ENCODE measurements at places on chromosomes 3 and 15.

DNA sequence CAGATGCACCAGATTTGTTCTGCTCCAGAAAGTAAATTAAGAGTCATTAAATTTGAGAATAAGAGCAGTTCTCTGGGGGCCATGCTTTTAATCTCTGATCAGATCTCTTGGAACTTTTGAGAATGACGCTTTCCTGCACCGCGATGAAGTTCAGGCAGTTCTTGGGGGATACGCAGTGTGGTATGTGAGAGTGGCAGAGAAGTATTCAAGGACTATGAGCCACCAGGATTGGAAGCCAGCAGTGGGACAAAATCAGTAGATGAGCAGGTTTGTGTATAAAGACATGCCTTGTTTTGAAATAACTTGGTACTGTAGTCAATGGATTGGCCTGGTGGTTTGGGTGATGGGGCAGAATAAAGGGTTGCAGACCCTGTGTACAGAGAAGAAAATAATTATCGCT is 483.6 kb downstream of the ERC2 start:
- no peak for DNase-seq

GRCh38 chr3:100155590-100155989 is 41.3 kb upstream of the FILIP1L start:
- DNase-seq: no peak

DNA sequence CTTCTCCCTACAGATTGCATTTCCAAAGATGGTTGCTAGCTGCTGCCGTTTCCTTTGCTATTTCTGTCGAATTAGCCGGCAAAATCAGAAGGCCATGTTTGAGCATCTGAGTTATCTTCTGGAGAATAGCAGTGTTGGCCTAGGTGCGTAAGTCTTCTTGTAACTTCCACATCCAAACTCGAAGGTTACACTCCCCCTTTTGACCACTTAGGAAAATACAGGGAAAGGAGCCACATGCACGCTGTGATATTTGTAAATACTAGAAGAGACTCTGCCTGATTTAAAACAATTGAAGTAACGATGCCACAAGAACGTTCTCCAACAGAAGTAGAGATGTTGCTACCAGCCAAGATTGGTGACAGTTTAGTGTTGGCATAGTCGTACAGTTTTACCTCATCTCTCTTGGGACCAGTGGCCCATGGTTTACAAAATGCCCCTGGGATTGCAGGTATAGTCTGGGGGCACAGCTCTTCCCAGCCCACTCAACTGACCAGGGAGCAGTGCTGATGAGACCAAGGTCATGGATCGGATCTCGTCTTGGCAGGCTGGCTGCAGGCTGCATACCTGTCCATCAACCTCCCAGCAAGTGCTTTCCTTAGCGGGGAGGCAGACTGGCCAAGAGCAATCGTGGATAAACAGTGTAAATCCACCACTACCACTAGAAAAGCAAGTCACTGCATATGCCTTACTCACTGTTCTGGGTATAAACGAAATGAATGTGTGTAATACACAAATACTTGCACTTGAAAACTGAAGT is 268.4 kb upstream of the CHRM5 start:
- DNase-seq: no peak

DNA sequence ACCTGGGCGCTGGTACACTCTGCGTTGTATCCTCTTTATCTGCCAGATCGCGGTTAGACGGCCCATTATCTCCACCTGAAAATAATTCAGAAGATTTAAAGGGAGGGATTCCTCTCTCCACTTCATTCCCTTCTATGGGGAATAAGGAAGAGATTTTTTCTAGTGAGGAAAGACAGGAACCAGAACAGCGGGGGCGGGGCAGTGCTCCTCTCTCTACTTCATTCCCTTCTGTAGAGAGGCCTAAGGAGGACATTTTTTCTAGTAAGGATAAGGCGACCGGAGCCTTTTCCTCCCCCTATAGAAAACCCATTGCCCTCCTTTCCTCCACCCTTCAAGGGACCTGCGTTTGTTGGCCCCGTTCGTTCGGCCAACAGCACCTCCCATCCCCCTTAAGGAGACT is 8.3 kb upstream of the LIPH start:
- DNase-seq: no peak

DNA sequence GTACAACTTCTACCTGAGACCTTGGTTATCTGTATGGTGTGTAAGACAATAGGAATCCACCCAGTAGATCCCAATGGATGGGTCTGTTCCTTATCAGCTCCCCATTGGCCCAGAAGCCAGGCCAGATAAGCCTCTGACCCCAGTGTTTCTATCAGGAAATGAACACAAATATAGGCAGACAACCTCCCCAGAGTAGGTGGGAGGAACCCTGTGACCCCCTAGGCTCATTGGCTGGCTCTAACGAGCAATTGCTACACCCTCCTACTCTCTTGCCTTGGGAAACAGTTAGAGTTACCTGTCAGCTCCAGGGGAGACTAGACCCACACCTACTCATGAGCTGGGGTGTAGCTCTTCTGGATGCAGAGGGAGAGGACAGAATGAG is 299.9 kb downstream of the UACA start:
- no peak for DNase-seq

- no peak for DNase-seq
Observed at GRCh38 chr3:26345613-26346012, 277.0 kb upstream of the LRRC3B start.

- DNase-seq: no peak
Observed at GRCh38 chr3:126267976-126268615, 87.7 kb upstream of the ALDH1L1 start.

DNA sequence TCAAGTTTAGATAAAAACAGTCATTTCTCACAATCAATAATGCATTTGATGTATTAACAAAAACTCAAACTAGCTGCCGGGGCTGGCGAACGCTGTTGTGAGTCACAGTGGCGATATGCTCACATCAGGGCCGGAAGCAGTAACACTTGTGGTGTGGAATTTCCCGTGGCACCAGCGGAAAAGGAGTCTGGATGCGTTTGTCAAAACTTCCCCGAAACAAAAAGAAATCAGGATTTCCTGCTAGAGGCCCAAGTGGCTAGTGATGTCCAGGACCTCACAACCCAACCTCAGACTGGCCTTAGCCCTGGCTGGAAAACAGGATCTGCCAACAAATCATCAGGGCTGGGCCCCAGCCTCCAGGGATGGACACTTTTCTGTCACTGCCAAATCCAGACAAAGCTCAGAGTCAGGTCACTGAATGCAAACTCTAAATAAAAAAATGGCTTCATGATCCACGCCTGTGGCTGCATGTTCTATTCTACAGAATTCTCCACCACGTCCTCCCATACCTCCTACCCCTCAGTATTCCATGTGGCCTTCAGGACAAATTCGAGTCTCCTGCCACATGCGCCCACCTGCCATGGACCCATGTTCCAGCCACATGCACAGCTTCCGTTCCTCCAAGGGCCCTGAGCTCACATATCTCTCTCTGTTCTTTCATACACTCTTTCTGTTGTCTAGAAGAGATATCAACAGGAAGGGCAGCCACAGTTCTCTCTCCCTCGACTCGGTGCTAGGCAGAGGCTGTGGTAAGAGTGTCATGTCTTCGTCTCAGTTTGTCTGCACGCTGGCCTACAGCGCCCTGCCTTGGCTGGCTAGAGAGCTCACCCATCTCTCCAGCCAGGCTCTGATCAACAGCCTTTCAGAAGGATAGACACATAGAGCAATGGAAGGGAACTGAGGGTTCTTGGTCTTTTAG is 35.4 kb downstream of the EHD4 start:
- no peak for DNase-seq

DNA sequence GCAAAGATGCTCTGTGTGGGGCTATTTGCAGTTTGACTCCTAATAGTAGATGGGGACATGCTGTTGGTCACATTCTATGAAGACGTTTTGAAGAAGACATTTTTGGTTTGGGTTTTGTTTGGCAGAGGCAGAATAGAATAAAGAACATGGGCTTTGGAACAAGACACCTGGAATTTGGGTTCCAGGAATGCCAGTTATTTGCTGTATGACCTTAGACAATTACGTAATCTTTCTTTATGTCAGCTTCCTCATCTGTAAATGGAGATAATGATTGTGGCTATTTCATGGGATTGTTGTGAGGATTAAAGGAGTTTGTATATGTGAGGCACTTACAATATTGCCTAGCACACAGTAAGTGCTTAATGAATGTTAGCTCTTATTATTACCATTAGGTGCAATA is 91.6 kb downstream of the MESD start:
- DNase-seq: no peak

DNA sequence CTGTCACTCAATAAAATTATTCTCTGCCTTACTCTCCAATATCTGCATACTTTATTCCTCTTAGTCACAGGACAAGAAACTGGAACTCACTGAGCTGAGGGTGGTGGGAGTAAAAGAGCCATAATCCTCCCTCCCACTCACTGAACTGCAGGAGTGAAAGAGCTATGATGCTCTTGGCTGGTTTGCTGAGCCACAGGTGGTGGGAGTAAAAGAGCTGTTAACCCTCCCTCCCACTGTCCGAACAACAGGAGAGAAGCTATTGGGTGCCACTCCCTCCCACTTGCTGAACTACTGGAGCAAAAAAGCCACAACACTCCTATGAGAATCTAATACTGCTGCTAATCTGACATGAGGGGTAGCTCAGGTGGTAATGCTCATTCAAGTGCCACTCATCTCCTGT is 391.0 kb downstream of the NSUN3 start:
- DNase-seq: no peak

DNA sequence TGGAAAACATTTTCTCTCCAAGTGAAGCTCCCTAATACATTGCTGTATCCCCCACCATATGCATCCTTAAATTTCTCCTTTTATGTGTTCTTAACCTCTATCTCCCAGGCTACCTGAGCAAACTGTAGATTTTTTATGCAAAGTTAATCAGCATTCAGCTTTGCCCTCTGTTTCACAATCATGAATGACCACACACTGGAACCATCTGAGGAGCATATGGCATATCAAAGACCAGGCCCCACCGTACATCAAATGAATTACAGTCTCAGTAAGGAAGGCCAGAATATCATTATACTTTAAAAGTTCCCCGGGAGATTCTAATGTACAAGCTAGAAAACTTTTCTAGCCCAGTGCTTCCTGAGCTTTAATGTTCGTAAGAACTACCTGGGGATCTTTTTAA is 115.5 kb upstream of the NECTIN3 start:
- DNase-seq: no peak

- no peak for DNase-seq
Observed at GRCh38 chr3:142117056-142117851, 32.1 kb downstream of the TFDP2 start.

DNA sequence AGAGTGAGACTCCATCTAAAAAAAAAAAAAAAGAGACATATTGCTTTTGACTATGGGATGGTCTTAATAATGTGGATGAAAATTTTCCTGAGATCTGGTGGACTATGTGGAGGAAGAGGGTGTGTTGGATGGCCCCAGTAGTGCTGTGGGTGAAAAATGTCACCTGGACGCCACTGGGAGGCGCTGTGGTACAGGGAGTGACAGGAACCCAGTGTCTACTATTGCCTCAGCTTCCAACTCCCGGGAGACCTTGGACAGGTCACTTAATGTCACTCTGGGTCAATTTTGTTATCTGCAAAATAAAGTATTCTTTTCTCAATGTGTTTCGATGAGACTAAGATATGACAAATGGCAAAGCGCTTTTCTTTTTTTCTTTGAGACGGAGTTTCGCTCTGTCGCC is 27.7 kb upstream of the DCP1A start:
- DNase-seq: peak; percentile 25

DNA sequence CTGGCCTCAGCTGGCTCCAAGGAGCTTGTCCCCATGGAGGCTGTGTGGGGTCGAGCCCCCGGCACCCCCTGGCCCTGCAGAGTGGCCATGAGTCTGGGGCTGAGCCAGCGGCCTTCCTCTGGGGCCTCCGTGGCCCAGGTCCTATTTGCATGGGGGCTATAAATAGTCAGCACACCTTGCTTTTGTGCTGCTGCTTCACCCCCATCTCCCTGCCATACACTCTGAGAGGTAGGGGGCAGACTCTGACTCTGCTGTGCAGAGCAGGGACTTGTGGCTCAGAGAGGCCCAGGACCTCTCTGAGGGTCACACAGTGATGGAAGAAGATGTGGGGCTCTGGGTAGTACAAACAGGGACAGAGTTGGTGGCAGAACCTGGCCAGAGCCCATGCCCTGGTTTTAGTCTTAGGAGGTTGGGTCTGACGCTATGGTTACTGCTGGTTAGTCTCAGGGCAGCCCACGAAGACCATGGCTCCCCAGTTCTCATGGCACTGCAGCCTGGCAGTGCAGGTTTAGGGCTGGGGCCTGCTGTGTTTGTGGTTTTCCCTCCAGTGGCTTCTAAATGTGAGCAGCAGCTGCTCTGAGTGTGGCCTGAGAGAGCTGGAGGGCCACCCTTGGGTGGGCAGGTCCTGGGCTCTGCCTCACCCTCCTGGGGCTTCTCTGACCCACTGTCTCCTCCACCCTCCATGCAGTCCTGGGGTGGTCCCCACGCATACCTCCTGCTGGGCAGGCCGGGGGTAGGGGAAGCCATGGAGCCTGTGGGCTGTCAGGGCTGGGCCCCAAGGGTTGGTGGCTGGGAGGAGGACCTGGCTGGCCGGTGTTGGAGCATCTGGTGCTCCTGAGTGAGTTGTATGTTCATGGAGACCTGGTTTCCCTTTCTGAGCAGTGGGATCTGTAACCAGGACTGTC is 13.6 kb downstream of the PRKCD start:
- DNase-seq: no peak

DNA sequence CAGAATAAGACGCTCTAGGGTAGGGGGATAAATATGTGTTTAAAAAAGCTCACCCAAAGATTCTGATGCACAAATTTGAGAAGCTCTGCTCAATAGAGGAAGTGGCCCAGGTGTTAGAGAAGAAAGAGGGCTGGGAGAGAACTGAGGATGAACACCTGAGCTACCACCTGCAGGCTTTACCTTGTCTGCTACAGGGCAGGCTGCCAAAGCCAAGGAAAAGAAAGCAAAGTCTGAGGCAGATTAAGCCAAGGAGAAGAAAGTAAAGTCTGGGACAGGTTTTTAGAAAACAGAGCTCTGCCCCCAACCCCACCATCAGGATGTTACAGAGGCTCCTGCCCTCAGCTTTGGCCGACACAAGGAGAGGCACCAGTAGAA is 92.9 kb downstream of the THRB start:
- no peak for DNase-seq

DNA sequence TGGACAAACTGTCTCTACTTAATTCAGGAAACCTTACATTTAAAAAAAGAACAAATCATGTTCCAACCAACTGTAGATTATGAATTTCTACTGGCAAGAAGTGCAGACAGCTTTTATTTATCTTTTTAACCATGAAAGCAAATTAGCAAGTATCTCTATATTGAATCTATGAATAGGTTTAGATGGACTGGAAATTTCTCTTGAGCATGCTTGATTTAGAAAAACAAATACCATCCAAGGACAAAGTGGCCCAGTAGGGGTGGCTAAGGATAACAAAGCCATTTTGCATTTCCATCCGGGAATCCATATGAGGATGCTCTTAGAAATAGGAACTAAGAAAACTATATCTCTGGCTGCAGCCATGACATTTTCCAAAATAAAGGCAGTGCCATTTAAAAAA is 150.6 kb downstream of the KCNMB2 start:
- no peak for DNase-seq

GRCh38 chr15:98728082-98728810 is 79.9 kb downstream of the IGF1R start:
- no peak for DNase-seq

GRCh38 chr3:28198974-28199373 is 42.4 kb upstream of the CMC1 start:
- DNase-seq: no peak

- DNase-seq: no peak
Observed at GRCh38 chr15:90343302-90343790, 8.7 kb upstream of the ZNF774 start.
